Epithelial cell of esophagus (primary cell): ENCODE measurements at places on chromosomes 2 and 18.

GRCh38 chr2:161044921-161045320 is 115.3 kb upstream of the TANK start:
- DNase-seq, result no peak

DNA sequence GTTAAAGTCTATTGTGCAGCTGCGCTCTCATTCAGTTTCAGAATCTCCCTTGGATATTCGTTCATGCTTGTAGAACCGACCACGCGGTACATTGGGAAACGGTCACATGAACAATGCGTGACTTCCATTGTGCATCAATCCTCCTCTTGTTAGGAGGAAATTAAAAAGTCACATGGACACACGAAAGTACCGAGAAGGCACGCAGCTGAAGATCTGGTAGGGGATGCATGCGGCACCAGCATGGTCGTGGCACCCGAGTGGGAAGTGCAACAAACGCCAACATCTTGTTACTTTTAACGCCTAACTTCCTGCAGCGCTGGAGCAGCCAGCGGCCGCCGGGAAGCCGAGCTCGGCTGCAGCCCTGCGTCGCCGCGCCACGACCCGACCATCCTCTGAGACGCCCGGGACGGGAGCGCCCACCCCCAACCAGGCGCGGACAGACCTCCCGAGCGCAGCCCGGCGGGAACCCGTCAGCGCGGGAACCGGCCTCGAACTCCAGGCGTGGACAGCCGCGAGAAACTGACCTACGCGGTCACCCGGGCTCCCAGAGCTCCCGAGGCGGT is 412 bp downstream of the OSBPL1A start:
- DNase-seq, result peak; percentile 68

DNA sequence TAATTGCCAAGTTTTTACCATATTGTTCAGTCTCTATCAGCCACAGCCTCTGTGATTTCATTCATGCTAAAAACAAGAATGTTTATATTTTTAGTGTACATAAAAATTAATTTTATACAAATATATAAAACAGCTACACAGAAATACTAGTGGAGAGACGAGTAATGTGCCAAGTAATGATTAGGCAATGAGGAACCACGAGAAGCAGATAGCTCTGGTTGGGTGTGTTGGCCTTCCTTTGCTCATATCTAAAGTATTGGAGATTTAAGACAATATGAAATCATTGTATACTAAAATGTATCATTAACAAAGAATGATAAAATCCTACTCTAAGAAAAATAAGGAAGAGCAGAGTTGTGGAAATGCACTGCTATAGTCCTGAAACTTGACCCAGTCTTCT is 326.7 kb downstream of the AGAP1 start:
- DNase-seq, result peak; percentile 24

DNA sequence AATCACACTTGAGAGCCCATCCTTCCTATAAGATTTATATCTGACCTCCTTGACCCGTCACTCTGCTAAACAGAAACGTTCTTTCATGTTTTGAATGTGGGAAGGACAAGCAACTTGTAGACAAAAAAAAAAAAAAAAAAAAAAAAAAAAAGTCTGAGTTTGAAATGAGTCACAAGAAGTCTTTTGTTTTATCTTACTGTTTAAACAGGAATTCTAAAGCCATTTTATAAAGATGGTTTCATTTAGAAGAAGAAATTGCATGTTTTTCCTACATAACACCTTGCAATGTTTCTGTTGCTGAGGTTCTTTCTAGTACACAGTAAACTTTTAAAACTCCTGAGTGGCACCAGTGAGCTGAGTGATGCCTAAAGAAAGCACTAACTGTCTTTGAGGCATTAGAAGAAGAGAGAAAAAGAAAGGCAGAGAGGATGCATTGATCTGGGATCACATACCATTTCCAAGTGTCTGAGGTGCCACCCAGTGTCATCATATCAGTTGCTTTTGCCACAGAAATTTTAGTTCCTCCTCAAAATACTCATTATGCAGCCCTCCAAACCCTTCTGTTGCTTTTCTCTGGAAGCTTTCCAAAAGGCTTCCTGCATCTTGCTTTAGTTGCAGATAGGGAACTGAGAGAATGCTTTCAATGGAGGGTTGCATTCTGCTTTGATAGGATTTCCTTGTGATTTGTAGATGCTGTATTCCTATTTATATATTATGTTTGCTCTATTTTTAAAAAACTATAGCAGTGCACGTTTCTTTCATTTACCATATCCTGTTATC is 69.1 kb downstream of the ACVR2A start:
- peak; percentile 8 for DNase-seq

- DNase-seq, result peak; percentile 63
Observed at GRCh38 chr2:85887566-85888019, 1.2 kb downstream of the ST3GAL5 start.

DNA sequence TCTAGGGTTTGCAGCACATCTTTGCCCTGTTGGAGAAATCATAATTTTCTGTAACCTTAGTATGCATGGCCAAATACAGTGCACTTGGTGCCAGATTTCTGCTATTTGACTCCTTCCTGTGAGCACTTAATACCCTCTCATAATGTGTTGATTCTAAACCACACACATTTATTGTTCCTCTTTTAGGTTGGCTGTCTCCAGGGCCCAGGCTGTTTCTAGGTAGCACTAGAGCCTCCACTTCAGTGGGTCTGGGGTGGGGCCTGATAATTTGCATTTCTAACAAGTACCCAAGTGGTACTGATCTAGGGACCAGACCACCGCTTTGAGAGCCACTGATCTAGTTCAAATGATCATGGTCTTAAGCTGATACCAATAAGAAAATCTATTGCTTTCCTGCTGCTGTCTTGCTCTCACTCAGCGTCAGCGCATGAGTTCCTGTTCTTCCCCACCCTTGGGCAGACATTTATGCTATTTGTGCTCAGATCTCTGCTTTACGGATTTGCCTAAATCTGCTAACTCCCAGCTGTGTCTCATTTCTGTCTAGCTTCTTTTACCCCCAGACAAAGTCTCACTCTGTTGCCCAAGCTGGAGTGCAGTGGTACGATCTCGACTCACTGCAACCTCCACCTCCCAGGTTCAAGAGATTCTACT is 7.4 kb downstream of the PTRHD1 start:
- DNase-seq, result no peak

GRCh38 chr2:133568598-133568997 is 335 bp upstream of the NCKAP5 start:
- peak; percentile 58 for DNase-seq

GRCh38 chr2:15178946-15179345 is 382.2 kb downstream of the NBAS start:
- DNase-seq, result no peak

GRCh38 chr18:48922801-48923730 is 27.7 kb downstream of the SMAD7 start:
- peak; percentile 49 for DNase-seq

DNA sequence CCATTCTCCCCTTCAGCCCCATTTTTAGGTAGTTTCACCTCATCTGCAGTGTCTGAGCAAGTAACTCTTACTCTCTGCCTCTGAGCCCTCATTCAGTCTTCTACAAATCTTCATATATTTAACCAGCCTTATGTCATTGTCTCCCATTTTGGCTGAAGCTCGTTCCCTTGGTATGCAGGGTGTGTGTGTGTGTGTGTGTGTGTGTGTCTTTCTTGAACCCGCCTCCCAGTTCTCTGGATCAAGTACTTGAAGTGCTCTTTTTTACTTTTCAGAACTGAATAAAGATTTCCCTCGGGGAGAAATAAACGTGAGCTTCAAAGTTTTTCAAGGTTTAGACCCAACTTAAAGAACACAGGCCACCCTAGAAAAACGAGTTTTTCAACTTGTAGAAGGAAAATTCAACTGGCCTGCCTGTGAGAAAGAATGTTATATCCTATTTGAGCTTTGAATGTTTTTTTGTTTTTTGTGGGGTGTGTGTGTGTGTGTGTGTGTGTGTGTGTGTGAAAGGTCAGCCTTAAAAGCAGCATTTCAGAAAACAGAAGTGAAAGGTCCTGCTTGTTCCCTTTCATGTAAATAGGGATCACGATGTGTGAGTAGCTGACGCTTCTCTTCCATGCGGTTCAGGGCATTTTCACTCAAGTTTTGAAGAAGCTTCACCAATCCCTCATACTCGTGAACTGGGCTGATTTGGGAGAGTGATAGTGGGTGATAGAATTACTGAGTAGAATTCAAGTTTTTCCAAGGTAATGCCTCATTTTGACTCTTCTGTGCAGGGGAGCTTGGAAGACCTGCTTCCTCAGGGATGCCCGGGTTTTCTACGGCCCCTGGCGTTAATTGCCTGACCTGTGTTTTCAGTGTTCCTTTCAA is 50.6 kb upstream of the EML6 start:
- DNase-seq, result peak; percentile 53
